ENCODE measurements at places on chromosomes 6 and 20. TPM values are rescaled to one million over a fixed set of nuclear protein-coding genes. Genes with fewer than 3 reads are reported as not detected.

The MLN gene
- not detected for total RNA-seq

The MYB gene
- total RNA-seq: 0.56 TPM

The SIRPD gene
- not detected for total RNA-seq

The TPD52L1 gene
- not detected for total RNA-seq

The PKHD1 gene
- 0.02 TPM for total RNA-seq

The RSPH4A gene
- 0.98 TPM for total RNA-seq

The OPN5 gene
- not detected for total RNA-seq

DNA sequence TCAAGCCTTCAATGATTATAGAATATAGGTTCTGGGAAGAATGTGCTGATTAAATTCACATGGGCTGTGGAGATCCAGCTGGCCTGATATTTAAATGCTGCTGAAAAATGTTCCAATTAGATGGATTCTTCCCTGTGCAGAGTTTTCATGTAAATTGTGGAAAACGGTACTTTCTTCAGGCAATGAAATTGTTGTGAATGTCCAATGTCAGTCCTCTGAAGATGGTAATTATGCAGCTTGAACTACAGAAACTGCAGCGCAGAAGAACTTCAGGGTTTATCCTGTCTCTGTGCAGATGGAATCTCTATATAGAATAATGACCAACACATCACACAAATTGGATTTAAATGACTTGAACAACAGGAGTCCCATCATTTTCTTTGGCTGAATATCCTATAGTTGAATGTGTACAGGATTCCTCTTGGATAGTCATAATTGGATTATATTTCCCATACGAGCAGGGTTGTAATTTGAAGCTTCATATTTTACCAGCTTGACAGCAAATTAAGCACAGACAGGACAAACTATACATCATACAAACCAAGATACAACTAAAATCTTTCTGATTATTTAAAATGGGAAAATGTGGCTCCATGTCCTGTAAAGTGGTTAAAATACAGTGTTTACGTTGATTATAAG, 82.3 kb downstream of the CAP2 start:
- H3K36me3 ChIP-seq: no peaks in the 10 kb centered on the region
- H3K27me3 ChIP-seq: no peaks in the 10 kb centered on the region
- no peak overlapping the region for H3K27ac ChIP-seq
- H3K4me3 ChIP-seq: no peak overlapping the region
- H3K4me1 ChIP-seq: peaks cover 5% of the 10 kb centered on the region

DNA sequence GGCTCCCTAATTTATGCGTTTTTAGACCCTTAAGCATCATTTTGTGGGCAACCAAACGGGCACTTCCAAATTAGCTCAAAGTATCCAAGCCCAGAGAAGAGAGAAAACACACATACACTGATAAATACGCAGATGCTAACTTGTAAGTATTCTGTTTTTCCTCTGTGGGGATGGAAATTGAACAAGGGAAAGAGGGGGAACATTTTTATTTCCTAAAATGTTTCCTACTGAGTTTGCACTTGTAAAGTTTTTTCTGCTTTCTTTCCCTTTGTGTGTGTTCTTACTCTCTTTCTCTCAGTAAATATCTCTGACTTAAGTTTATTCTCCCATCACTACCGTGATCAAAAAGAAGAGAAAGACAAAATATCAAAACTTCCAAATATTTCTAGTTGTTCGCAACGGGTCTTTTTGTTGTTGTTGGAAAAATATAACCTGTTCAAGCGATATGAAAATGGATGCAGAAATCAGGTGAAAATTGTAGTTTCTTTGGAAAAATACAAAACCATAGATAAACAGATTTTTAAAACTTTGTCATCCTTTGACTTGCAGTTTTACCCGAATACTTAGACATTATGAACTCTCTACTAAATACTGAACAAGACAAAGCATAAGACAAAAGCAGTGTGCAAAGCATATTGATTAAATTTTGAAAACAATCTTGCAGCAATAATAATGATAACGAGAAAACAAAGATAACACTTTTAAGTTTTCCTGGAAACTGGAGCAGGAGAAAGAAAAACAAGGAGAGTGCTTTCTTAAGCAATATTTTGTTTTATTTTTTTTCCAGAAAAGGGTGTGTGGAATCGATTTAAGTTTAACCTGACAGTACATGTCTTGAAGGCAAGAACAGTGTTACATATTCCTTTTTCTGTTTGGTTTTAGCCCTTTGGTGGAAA, 1.0 kb upstream of the NKX2-4 start:
- H3K27ac ChIP-seq: no peak overlapping the region
- peaks cover 21% of the 10 kb centered on the region for H3K27me3 ChIP-seq
- H3K4me1 ChIP-seq: no peaks in the 10 kb centered on the region
- no peak overlapping the region for H3K4me3 ChIP-seq

DNA sequence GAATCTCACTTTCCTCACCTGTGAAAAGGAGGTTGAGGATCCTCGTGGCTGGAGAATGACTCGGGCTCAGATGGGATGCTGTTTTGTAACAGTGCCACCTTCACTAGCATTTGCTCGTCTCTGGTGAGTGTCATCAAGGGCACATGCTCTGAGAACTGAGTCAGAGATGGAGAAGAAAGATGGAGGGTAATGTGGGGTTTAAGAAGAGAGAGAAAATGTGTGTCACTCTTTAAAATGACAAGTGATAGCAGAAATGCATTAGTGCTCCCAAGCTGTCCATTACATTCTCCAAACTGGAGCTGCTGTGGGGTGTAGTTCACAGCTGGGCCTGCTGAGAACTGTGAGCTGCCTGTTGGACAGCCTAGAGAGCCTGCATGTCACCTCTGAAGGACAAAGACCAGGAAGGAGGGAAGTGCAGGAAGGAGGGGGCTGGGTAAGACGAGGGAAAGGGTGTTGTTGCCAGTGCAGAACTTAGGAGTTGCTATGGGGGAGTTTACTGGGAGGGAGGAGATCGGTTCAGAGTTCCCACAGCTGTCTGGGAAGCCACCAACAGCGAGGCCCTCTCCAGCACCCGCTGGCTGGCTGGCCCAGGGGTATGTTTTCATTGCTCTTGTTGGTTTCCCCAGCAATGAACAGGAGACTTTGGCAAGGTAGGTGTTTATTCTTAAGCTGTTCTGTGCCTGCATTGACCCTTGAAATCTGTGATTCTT, 19.8 kb downstream of the GMPR start:
- no peak overlapping the region for H3K4me3 ChIP-seq
- DNase-seq: no peak
- H3K4me1 ChIP-seq: peaks cover 19% of the 10 kb centered on the region
- peaks cover 2% of the 10 kb centered on the region for H3K27me3 ChIP-seq
- H3K27ac ChIP-seq: no peak overlapping the region
- no peaks in the 10 kb centered on the region for H3K36me3 ChIP-seq

DNA sequence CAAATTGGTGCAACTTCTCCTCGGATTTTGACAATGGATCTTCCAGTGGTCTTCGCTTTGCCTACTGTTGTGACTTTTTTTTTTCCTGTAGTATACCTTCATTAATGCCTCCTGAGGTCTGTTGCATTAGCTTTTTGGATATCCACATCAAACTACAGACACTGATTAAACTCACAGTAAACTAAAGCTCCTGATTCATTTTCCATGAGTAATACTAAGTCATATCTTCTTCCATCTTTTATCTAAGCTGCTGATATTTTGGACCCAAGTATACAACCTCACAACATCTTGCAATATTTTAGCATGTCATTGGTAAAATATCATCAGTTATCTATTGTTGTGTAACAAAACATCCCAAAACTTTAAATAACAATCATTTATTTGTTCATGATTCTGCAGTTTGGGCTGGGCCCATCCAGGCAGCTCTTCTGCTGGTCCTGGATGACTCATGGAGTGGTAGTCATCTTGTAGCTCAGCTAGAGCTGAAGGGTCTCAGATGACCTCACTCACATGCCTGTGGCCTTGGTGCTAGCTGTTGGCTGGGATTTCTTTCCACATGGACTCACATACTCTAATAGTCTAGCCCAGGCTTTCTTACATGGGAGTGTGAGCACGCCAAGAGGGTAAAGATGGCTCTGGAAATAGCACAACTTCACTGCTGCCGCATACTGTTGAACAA, 78.3 kb upstream of the SRSF6 start:
- no peaks in the 10 kb centered on the region for H3K27me3 ChIP-seq
- no peak overlapping the region for H3K27ac ChIP-seq
- H3K4me3 ChIP-seq: no peak overlapping the region
- H3K4me1 ChIP-seq: no peaks in the 10 kb centered on the region

DNA sequence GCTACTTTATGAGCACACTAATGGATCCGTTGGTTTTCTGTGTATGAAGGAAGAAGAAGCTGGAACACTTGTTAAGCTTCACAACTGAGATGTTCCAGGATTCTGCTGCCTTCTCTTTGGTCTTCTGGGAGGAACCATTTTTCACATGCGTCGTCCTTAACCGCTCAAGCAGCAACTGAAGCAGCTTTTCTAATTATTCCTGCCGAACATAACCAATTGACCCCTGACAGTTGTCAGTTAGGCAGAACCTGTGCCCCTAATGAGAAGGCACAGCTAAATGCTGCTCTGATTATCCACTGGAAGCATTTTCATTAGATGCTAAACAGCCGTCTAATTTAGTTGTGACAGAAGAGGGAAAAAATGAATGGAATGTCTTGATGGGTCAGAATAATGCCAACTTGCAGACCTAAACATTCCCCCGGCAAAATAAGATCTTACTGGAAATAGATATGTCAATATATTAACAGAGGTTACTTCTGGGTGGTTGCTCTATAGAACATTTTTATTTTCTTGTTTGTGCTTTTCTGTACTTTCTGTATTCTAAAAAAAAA, 85.0 kb upstream of the SMLR1 start:
- H3K4me1 ChIP-seq: peaks cover 5% of the 10 kb centered on the region
- peaks cover 2% of the 10 kb centered on the region for H3K27me3 ChIP-seq
- H3K27ac ChIP-seq: no peak overlapping the region
- no peak for DNase-seq

- peaks cover 7% of the 10 kb centered on the region for H3K36me3 ChIP-seq
- H3K27ac ChIP-seq: peak overlapping the region; percentile 99
- peak overlapping the region; percentile 95 for H3K4me3 ChIP-seq
- H3K4me1 ChIP-seq: peaks cover 34% of the 10 kb centered on the region
- peak; percentile 49 for DNase-seq
Measured at GRCh38 chr6:37696220-37696840, 1.4 kb downstream of the MDGA1 start.

- no peak overlapping the region for H3K27ac ChIP-seq
- DNase-seq: no peak
Measured at GRCh38 chr6:72975352-72975752, 249.9 kb downstream of the KHDC1L start.

DNA sequence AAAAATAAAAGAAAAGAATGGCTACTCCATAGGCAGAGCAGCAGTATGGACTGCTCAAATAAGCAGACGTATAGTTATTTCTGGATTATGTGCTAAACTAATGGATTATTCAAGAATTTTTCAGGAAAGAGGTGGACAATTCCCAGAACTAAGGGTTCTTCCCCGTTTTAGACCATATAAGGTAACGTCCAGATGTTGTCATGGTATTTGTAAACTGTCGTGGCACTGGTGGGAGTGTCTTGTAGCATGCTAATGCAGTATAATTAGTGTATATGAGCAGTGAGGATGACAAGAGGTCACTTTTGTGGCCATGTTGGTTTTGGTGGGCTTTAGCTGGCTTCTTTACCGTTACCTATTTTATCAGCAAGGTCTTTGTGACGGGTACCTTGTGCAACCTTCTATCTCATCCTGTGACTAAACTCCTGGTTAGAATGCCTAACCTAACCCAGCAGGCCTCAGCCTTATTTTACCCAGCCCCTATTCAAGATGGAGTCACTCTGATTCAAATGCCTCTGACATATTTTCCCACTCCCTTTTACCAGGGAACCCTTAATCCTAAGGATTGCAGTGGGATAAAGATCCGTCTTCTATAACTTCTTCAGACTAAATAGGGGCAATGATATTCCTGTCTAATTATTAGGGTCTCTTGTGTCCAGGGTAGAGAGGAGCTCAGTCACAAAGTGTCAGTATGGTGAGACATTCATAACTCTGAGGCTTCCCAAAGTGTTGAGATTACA, 11.1 kb upstream of the TRIM38 start:
- H3K4me3 ChIP-seq: no peak overlapping the region
- H3K27ac ChIP-seq: no peak overlapping the region
- DNase-seq: no peak

- DNase-seq: no peak
- no peak overlapping the region for H3K4me3 ChIP-seq
- H3K4me1 ChIP-seq: no peaks in the 10 kb centered on the region
- no peaks in the 10 kb centered on the region for H3K36me3 ChIP-seq
- no peak overlapping the region for H3K27ac ChIP-seq
- H3K27me3 ChIP-seq: peaks cover 27% of the 10 kb centered on the region
Measured at GRCh38 chr20:2748551-2749342, 51.7 kb downstream of the CPXM1 start.

DNA sequence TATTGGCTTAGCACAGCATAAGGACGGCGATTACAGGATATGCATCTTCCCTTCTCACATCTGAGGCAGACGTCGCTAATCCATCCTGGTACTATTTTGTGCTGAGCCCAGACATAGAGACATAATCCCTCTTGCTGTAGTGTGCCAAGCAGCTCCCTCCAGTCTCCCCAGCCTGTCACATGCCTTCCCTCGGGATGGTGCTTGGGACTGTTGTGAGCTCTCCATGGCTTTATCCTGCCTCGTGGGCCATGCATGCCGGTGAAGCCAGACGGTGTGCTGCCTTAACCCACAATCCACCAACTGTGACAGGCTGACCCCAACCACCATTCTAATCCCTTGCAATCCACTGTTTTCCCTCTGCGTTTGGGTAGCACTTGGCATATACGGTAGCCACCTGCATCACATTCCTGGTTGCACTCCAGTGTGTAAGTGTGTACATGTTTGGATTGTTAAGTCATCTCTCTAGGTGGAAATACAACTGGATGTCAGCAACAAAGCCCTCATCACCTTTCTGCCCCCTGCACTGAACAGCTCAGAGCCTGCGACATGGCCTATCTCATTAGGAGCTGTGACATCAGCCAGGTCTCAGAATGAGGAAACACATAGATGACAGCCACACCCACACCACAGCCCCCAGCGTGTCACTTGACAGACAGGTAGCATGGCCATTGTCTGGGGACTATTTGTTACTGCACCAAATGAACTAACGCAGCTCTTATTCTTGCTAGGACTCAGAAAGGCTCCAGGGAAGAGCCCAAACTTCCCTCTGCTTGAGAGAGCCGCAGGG, 374.8 kb upstream of the CDH4 start:
- DNase-seq: no peak
- H3K4me3 ChIP-seq: no peak overlapping the region
- H3K36me3 ChIP-seq: no peaks in the 10 kb centered on the region
- no peak overlapping the region for H3K27ac ChIP-seq

DNA sequence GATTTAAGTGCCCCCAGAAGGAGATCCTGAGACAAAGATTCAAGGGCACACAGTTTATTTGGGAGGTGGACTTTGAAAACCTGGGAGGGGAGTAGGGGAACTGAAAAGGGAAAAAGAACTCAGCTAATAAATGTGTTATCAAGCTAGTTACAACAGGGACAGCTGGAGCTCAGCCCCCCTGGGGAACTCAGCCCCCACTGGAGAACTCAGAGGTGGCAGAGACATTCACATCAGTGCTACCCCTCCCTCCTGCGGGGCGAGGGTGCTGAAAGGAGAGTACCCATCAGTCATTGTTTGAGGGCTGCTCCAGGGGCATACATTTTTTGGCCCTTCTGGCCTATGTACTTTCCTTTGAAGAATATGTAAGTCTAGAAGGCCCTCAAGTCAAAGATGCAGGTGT, 101.4 kb downstream of the LRFN2 start:
- H3K36me3 ChIP-seq: no peaks in the 10 kb centered on the region
- no peak overlapping the region for H3K4me3 ChIP-seq
- H3K4me1 ChIP-seq: peaks cover 13% of the 10 kb centered on the region
- H3K27ac ChIP-seq: no peak overlapping the region

- no peak for DNase-seq
- peaks cover 19% of the 10 kb centered on the region for H3K4me1 ChIP-seq
- peak overlapping the region; percentile 92 for H3K4me3 ChIP-seq
- H3K27me3 ChIP-seq: peaks cover 10% of the 10 kb centered on the region
Measured at GRCh38 chr6:149716181-149716963, 1.5 kb downstream of the LATS1 start.

- H3K36me3 ChIP-seq: no peaks in the 10 kb centered on the region
- no peak for DNase-seq
- H3K27me3 ChIP-seq: peaks cover 2% of the 10 kb centered on the region
- H3K4me1 ChIP-seq: no peaks in the 10 kb centered on the region
Measured at GRCh38 chr6:6826095-6826901, 237.8 kb downstream of the LY86 start.

All from glutamatergic neuron (in vitro differentiated cells).